ENCODE measurements at places on chromosomes 3 and 15.

DNA sequence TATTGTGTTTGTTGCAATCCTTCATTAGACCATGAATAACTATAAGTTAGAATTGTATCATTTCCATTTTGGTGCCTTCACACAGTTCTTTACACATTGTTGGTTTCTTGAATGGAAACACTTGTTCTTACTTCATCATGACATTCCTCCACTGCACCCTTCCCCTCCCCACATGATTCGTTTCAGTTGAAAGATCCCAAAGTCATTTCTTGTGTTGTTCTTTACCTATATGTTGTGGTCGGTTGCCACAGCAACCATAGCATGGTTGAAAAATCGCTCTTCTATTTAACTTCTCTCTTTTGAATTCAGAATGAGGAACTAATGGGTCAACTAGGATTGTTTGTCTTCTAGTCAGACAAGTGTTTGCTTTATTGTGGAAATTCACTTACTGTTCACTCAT is 103.3 kb downstream of the IL1RAP start:
- no peak for DNase-seq

DNA sequence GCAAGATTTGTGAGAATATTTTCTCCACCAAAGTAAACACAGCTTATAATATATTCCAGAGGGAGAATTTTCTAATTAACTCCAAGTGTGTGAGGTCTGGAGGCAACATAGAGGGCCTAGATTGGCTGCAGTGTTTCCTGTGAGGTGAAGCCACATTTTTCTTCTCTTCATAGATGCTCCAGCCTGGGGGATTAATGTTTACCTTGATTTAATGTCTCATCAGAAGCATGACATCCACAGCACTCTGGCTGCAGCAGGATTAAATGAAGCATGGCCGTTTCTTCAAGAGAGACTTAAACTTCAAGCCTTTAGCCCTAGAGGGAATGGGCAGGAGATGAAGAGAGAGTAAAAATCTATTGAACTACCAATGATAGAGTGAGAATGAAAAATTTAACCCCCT is 137.9 kb upstream of the ZBTB20 start:
- no peak for DNase-seq

DNA sequence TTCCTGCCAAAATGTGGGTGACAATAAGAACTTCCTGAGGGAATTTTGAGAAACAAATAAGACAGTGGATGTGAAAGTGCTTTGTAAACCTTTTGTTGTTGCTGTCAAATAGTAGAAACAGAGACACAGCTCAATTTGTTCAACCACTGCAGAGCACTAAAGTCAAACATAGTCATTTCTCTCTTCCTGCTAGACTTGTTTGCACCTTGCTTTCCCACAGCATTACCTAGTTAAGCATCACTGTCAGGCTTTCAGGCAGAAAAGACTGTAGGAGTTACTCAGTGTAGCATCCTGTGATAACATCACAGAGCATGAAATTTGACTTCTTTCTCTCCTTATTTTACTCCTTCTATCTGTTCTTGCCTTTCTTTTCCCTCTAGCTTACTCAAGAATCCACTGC is 27.1 kb downstream of the SLC12A1 start:
- no peak for DNase-seq

DNA sequence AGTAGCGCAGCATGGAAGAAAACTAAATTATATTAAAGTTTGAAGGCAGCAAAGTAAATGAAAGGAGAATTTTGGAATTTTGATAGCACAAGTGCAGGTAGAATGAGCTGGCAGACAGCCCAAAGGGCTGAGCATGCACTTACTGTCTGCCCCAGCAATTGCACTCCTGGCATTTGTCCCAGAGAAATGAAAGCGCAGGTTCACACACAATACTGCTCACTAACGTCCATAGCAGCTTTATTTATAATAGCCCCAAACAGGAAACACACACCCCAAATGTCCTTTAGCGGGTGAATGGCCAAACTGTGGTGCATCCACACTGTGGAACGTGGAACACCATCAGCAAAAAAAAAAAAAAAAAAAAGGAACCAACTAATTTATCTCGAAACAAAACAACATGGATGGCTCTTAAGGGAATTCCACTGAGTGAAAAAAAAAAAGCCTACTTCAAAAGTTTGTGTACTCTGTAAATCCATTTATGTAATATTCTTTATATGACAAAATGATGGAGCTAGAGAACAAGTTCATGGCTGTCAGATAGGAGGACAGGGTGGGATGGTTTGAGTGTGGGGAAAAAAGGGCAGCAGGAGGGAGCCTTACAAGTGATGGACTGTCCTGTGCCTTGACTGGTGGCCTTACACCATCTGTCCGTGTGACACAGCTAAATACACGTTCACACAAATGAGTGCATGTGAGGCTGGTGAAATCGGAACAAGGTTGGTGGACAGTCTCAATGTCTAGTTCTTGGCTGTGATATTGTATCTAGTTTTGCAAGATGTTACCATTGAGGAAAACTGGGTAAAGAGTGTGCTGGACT is 6.0 kb upstream of the TM2D3 start:
- DNase-seq: no peak

DNA sequence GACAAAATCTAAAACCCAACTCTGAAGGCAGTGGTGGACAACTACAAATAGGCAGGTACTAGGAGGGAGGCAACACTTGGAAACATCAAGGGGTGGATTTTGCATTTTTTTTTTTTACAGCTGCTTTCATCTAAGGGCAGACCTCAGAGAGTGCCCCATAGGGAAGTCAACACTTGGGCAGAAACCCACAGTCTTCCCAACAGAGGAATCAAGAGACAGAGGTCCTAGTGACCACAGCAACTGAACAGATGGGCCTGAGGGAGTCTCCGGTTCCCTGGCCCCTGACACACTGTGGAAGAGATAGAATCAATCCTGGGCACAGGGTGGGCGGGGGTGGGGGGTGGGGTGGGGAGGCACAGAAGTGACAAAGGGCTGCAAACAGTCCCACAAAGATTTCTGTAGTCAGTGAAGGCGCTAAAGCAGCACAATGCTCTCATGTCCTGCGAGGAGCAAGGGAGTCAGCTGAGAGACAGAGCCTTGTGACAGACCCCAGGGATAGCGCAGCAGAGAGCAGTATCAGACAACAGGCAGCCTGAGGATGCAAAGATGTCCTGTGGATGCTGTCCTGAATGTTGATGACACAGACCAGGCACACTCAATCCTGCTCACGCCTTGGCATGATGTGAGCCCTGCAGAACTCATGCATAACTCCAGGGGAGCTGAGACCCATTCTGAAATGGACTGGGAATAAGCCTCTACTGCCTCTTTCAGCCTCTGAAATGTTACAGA is 6.9 kb upstream of the RFTN1 start:
- DNase-seq: no peak

DNA sequence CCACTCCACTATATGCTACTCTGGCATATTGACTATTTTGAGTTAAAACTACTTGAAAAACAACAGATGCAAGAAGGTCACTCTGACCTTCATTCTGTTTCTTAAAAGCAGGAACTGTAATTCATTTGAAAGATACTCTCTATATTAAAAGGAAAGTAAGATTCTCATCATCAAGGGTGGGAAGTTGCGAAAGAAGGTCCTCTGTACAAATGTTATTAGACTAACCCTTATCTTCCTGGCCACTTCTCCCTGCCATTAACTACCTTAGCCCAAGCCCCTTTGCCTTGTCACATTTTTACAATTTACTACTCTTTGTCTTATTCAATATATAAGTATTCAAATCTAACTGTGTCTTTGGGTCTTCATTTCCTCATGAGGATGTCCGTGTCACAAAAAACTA is 16.1 kb downstream of the SIDT1 start:
- no peak for DNase-seq

GRCh38 chr15:40063563-40064011 is 24.6 kb upstream of the SRP14 start:
- DNase-seq: peak; percentile 65

GRCh38 chr3:65334045-65334665 is 646.4 kb upstream of the ADAMTS9 start:
- no peak for DNase-seq

- no peak for DNase-seq
These were observed 208.1 kb upstream of the UMPS start for GRCh38 chr3:124522082-124522625.

DNA sequence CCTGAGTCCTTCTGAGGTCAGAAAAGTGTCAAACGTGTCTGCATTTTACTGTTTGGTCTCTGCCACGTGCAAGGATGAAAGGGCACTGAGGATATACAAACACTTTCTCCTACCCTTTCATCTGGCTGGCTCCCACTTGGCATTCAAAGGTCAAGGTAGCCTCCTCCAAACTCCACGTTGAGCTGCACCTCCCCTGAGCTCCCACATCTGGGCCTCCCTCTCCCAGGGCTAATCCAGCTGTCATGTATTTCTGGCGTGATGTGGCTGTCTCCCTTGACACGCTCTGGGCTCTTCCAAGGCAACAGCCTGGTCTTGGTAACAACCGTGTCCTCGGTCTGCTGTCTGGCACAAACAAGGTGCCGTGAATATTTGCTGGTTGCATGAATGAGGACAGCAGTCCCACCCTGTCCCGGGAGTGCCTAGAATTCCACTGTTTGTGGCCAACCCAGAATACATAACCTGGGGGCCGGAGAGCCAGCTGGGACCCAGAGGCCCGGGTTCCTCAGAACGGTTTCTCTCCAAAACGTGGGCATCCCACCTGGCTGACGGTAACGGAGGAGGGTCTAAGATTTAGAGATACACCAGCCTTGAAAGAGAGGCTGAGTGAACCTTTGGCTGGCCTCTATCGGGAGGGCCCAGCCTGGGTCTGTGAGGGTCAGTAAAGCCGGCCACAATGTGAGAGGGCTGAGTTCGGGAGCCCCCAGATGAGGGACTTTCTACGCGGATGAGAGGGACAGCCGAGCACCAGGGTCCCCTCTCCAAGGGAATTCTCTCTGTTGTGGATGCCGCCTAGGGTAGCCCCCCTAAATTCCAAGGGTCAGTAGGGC is 767 bp downstream of the GLT8D1 start:
- DNase-seq: peak; percentile 72

DNA sequence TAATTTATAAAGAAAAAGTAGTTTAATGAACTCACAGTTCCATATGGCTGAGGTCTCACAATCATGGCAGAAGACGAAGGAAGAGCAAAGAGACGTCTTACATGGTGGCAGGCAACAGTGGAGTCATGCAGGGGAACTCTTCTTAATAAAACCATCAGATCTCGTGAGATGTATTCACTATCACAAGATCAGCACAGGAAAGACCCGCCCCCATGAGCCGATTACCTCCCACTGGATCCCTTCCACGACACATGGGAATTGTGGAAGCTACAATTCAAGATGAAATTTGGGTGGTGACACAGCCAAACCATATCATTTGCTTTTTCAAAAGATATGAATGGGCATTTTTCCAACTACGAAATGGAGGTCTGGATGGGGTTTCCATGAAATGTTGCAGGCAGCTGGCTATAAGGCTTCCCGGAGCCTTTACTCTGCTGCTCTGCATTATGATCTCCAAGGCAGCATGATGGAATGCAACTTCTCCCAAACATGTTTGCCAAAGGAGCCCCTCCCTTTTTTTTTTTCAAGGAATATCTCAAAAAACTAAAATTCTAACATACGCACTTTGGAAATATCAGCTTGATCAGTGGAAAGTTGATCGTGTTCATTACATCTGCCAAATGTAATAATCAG is 189.7 kb downstream of the MEX3B start:
- DNase-seq: no peak

DNA sequence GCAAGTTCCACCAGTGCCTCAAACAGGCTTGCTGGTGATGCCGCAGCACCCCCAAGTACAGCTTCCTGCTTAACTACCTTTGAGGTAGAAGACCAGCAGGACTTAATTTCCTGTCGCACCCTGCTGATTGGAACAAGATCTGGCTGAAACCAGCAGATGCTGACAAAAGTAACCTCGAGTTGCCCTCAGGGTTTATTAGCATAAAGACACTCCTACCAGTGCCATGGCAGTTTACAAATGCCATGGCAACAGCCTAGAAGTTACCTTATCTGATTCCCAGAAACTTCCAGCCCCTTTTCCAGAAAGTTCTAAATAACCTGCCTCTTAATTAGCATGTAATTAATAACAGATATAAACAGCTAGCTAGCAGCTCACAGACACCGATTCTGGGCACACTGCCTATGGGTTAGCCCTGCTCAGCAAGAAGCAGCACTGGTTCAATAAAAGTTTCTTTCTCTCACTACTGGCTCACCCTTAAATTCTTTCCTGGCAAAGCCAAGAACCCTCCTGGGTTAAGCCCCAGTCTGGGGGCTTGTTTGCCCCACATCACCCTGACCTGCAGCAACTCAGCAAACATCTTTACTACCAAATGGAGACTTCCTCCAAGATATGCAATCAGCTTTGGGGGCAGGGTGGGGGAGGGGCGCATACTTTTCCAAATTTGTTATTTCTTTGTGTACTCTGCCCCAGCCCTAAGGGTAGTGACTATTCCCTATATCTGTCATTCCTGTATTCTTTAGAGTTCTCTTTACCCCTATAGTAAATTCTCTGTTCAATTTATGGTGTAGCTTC is 54.2 kb downstream of the MAP4 start:
- no peak for DNase-seq

GRCh38 chr15:80482696-80483095 is 78.5 kb downstream of the ARNT2 start:
- no peak for DNase-seq

GRCh38 chr15:71043373-71043772 is 71.9 kb upstream of the THSD4 start:
- no peak for DNase-seq

GRCh38 chr15:95853350-95853749 is 477.1 kb upstream of the NR2F2 start:
- DNase-seq: no peak

DNA sequence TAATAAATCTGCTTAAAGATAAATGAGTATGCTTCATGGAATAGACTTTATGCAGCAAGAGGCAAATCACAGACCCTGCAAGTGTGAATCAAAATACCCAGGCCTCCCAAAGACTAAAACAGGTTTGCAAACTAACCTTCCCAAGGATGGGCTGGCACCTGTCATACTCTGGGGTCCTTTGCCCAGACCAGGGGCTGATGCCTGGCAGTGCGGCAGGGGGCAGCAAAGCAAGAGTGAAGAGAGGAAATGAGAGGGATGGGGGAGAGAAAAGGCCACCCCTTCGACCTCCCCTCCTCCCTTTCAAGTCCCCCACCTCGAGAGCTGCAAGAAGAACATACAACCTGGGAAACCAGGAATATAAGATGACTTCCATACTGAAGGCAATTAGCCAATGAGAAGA is 31.8 kb downstream of the XXYLT1 start:
- no peak for DNase-seq

- no peak for DNase-seq
These were observed 89.6 kb downstream of the PDZRN3 start for GRCh38 chr3:73535137-73535536.
